IPS DF 6.9 (cell line): ENCODE measurements at places on chromosomes 11 and 22.

GRCh38 chr22:37904572-37905533 is 1.2 kb upstream of the MICALL1 start:
- no peak for DNase-seq

GRCh38 chr22:23500508-23501260 is 79.4 kb downstream of the IGLL1 start:
- no peak for DNase-seq

- DNase-seq = no peak
Observed at GRCh38 chr11:101726988-101727387, 143.2 kb upstream of the TRPC6 start.

GRCh38 chr11:69446108-69446507 is 35.4 kb upstream of the LINC01488 start:
- no peak for DNase-seq

GRCh38 chr11:78539506-78539905 is 35.2 kb downstream of the NARS2 start:
- DNase-seq = no peak

GRCh38 chr11:77208535-77208934 is 80.5 kb downstream of the MYO7A start:
- DNase-seq = no peak

GRCh38 chr22:36212901-36213300 is 11.3 kb upstream of the APOL4 start:
- no peak for DNase-seq

DNA sequence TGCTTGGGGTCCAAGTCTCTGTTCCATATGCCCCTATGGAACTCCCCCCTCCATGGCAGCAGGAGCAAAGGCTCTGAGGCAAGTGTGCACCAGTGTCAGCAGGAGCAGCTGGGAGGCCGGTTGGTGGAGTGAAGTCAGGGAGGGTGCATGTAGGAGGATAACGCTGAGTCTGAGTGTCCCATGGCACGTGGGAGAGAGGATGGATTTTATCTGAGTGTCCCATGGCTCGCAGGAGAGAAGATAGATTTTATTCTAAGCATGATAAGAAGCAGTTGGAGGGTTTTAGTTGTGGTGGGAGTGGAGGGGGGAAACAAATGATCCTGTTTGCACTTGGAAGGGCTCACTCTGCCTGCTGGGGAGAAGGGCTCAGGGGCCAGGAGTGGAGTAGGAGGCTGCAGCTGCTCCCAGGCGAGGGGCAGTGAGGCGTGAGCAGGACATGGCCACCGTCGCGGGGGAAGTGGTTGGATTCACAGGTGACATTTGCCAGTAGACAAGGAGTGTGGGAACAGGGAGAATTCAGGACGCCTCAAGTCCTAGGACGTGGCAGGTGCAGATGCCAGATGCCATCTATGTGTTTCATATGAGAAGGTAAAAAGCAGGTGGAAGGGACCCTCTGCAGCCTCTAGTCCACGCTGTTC is 33.6 kb upstream of the PARVG start:
- DNase-seq = no peak

- no peak for DNase-seq
Observed at GRCh38 chr11:8013833-8014232, 26.7 kb downstream of the EIF3F start.

- peak; percentile 29 for DNase-seq
Observed at GRCh38 chr11:96012086-96012824, 88.3 kb upstream of the MTMR2 start.

DNA sequence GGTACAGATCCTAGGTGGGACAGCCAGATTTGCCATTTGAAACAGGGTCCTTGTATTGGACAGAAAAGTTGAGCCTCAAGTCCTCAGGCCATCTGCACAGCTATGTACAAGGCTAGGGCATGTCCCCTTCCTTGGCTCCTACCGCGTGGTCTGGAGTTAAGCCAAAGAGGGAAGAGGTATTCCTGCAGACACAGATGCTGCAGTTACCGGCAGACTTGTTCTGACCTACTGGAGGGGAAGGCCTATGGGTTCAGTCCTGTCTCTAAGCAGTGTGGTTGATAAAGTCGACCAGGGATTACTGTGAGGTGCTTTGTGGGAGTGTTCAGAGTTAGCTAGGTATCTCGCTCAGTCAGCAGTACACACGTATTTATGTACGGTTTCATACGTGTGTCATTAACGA is 180.6 kb downstream of the ADAMTS15 start:
- DNase-seq = no peak
